Activated T-cell treated with anti-CD3 and anti-CD28 coated beads, Interleukin-2, amount 50 U/mL, for 72 hours (primary cell): ENCODE measurements at places on chromosomes 3 and 15. TPM values are rescaled to one million over a fixed set of nuclear protein-coding genes. Genes with fewer than 3 reads are reported as not detected.

EIF4E3 gene
- 51.8 TPM for total RNA-seq

APOD gene
- 4.3 TPM for total RNA-seq

MUC20 gene
- 7.8 TPM for total RNA-seq

DNA sequence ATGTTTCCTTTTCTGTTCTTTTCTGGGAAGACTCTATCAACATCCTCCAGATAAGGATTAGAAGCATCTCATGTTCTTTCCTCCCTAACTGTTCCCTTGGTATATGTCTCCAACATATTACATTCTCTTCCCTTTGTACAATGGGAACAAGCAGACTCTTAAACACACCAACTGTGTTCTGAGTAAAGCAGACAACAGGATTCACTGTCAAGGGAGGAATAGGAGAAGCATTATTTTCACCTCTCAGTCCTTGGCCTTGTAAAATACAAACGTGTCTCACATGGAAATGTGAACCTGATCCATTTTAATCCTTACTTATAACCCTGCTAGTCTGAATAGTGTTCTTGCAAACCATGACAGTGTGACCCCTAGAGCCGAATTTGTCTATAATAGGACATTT lies 19.6 kb downstream of the GYG1 start:
- no peak for DNase-seq

DNA sequence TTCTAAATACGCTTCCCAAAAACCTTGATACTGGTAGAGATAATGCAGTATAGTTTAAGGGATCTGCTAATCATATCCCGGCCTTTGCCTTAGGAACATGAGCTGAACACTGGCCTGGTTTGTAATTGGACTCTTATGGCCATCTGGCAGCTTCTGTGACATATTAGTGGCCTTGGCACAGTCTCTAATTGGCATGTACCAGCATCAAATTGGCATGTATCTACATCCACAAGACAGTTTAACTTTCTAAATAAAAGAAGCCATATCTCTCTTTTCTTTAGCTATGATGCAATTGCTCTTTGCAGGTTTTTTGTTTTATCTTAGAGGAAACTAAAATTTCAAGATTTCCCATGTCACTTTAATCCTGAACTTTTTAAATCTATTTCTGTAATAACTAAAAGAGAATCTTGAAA lies 44.6 kb upstream of the FILIP1L start:
- DNase-seq = no peak

- DNase-seq = no peak
Observed at GRCh38 chr3:101284757-101285156, 35.6 kb downstream of the IMPG2 start.

DNA sequence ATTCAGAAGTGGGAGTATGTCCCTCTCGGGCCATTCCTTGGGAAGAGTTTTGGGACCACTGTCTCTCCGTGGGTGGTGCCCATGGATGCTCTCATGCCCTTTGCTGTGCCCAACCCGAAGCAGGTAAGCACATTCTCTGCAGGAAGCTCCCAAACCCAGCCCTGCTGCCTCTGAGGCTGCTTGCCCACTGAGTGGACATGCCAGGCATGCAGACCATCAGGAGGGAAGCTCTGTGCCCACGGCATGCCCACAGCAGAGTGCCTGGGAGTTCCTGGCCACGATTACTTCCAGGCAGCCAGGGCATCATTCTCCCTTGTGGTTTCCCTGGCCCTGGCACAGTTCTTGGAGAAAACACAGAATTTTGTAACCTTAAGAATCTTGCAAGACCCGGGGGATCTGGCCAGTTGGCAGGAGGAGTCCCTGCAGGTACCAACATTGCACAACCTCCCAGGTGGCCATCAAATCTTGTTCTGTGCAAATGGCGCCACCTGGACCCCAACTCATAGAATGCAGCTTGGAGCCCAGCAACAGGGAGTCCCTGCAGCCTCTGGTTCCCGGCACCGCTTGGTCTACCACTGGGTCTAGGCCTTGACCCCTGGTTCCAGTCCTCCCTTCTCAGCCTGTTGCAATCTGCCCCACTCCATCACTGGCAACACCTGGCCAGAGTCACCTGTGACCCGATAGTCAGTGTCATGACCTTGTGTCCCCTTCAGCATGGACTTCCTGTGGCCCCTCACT lies 20.4 kb downstream of the FAH start:
- peak; percentile 77 for DNase-seq
